ENCODE measurements at places on chromosomes 11 and 22.

DNA sequence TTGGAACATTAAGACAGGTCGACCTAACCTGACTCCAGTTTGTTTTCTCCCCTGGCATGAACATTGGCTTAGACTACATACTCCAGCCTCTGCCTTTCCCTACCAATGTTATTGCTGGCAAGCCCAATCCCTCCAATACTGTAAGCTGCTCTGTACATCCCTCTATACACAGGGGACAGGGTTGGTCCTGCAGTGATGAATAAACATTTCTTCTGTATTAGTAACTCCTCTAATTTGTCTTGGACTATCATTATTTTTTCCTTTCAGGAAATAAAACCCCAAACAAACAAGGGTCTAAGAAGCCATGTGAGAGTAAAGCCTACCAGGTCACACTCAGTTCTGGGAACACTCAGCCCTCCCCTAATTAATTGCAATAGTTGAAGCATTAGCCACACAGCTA lies 35.1 kb upstream of the FJX1 start:
- no peak for DNase-seq

DNA sequence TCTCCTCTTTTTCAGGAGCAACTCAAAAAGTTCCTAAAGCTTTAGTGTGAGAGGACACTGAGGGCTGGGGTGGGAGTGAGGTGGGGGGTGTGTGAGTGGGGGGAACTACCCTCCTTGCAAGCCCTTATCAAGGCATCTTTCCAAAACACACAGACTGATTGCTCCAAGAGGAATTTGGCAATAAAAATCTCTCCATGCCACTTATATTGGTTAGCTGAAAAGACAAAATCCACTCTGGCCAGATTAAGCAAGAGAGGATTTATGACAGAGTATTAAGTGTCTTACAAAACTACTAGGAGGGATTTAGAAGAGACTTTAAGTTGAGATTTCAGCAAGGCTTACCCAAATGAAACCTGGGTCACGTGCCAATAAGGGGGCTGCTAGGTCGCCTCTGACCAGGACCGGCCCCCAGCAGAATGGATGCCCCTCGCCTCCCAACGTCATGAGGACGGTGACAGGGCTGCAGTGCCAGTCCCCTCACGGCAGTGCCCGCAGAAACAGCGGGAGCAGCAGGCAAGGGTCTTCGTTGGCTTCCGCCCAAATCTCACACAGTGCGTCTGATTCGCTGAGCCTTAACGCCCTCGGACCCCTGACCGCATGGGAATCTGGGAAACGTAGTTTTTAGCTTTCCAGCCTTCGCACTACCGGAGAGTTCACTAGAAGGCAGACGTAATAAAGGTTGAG lies 22.1 kb upstream of the CTR9 start:
- peak; percentile 44 for DNase-seq

- no peak for DNase-seq
Measured at GRCh38 chr11:110711448-110711775, 825 bp downstream of the ARHGAP20 start.

- peak; percentile 21 for DNase-seq
Measured at GRCh38 chr11:132258875-132259274, 888.5 kb downstream of the NTM start.

DNA sequence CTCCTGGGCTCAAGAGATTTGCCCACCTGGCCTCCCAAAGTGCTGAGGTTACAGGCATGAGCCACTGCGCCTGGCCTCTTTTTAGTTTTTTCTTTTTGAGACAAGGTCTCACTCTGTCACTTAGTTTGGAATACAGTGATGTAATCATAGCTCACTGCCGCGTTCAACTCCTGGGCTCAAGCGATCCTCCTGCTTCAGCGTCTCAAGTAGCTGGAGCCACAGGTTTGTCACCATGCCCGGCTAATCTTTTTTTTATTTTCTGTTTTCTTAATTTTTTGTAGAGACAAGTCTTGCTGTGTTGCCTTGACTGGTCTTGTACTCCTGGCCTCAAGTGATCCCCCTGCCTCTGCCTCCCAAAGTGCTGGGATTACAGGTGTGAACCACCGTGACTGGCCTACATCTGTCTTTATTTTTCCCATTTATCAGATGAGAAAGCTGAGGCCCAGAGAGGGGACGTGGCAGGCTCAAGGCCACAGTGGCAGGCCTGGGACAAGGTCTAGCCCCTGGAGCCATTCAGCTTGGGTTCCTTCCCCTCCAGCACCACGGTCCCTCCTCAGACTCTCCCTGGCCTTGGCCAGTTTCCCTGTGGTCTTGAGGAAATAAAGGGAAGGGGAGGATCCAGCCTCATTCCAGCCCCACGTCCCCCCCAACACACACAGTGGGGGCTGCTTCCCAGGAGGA lies 2.8 kb upstream of the KDELR3 start:
- no peak for DNase-seq

DNA sequence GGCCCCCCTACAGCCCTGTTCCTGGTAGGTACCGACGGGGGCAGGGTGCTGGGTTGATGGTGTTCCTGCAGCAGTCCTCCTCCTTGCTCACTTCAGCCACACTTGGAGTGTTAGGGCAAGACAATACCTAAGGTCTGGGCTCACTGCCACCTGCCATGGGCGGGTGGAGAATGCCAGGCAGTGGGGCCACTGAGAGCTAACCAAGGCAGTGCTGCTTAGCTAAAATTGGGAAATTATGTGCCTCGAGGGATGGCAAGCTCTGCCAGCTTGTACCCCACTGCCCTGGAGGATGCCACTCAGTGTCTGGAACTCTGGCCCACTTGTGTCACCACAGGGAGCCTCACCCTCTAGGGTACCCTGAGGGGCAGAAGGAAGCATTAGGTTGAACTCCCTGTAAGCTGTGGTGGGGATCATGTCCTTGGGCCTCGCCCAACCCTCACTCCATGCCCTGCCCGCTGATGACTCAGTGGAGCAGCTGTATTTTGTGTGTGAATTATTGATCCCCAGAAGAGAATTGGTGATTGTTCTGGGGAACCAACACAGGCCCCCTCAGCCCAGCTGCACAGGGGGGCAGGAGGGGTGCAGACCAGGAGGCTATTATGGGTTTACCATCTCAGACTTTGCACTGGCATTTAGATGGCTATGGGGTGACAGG lies 17.7 kb downstream of the PHLDB1 start:
- DNase-seq: no peak

DNA sequence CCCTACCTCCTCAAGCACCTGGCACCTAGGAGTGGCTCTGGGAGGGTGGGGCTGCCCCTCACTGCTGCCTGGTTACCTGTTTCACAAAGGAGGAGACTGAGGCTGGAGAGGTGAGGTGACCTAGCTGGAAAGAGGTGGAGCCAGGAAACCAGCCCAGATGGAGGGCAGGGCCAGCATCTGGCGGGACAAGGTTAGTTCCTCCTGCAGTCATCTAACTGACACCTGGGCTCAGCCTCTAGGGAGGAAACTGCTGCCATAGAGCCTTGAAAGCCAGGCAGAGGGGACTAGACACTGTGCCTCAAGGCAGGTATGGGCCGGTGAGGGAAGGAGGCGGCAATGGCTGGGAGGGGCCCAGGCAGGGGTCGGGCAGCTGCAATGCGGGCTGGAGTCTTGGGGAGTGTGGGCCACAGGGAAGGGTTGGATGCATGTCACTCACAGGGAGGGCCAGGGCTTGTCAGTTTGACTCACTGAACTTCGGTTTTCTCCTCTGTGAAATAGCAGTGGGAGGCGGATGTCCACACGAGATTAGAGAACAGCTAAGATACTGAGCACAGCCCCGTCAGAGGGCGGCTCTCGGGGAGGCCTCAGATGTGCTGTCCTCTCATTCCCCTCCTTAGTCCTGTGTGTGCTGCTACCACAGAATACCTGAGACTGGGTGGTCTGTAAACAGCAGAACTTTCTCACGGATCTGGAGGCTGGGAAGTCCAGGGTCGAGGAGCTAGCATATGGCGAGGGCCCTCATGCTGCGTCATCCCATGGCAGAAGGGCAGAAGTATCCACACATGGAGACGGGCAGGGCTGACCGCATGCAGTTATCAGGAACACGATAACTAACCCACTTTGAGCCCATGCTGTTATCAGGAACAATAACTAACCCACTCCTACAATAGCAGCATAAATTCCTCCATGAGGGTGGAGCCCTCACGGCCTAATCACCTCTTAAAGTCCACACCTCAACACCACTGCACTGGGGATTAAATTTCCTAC lies 16.1 kb downstream of the MGAT3 start:
- DNase-seq: peak; percentile 57

- DNase-seq: peak; percentile 51
Measured at GRCh38 chr11:77039491-77040400, 5.5 kb downstream of the B3GNT6 start.

GRCh38 chr11:2002807-2003206 lies 5.2 kb upstream of the H19 start:
- DNase-seq: no peak

DNA sequence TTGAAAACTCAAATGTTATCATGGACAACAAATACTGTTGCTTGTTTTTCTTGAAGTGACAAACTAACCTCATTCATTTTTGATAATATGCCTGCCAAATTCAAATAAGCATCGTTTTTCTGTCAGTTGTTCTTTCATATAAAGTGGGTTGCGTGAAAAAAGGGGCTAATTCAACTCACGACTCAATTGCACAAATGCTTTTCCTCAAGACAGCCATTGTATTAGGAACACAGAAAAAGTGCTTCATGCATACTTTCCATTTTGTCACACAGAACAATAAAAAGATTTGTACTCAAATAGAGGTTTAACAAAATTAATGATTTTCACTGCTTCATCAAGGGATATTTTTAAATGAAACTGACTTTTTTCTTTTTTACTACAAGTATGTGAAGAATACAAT lies 94.6 kb upstream of the ALKBH3 start:
- DNase-seq: no peak

- DNase-seq: no peak
Measured at GRCh38 chr11:9092853-9093778, 1.7 kb upstream of the SCUBE2 start.

GRCh38 chr22:46158283-46158682 lies 8.0 kb downstream of the PPARA start:
- no peak for DNase-seq

GRCh38 chr22:18114495-18114894 lies 3.9 kb downstream of the TUBA8 start:
- DNase-seq: no peak

GRCh38 chr22:23212061-23213021 lies 32.0 kb downstream of the BCR start:
- no peak for DNase-seq

DNA sequence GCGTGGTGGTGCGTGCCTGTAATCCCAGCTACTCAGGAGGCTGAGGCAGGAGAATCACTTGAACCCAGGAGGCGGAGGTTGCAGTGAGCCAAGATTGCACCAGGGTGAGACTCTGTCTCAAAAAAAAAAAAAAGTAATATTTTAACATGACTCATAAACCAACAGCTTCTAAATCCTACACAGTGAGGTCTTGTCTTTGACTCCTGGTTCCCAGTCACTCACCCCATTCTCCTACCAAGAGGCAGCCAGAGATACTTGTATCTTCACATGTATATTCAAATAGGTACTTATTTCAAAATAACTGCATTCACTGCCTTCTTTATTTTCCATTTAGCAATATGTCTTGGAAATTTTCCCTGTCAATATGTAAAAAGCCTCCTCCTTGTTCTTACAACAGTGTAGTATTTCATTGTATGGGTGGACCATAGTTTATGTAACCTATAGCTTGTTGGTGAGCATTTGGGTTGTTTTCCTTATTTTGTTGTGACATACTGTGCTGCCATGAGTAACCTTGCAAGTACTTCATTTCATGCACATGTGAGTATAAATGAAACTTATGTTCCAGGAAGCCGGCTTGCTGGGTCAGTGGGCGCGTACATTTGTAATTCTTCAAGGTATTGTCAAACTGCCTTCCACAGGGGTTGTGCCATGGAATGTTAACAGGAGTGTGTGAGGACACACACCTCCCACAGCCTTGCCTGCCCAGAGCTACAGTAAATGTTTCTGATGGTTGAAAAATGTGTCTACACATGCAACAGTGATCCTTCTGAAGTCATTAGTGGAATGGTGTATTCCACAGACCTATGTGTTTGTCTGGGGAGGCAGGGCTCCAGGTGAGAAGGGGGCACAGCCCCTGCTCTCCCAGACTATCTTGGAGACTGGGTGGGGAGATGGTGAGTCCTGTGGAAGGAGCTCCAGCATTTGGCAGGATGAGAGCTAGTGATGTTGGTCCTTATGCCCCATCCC lies 47.9 kb downstream of the OSBP2 start:
- DNase-seq: peak; percentile 32

- no peak for DNase-seq
Measured at GRCh38 chr22:40002935-40003715, 8.4 kb downstream of the FAM83F start.

GRCh38 chr11:83612891-83613766 lies 327.0 kb upstream of the CCDC90B start:
- DNase-seq: no peak

GRCh38 chr11:85137597-85137996 lies 489.5 kb downstream of the DLG2 start:
- no peak for DNase-seq

DNA sequence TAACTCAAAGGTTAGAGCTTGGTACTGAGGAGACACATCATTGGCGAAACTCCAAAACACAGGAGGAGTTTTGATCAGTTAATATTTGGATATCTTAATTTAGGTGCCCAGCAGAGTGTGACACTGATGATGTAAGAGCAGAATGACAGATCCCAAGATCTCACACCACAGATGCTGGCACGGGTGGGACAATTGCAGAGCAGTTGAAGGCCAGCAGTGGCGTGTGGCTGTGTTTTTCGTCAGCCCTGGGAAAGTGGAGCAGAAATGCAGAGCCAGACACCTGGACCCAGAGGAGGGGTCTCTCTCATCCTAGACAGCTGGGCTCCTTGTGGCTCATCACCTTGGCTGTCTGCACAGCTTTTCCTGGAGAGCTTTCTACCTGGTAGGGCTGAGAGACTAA lies 59.7 kb upstream of the CTTN start:
- DNase-seq: no peak

DNA sequence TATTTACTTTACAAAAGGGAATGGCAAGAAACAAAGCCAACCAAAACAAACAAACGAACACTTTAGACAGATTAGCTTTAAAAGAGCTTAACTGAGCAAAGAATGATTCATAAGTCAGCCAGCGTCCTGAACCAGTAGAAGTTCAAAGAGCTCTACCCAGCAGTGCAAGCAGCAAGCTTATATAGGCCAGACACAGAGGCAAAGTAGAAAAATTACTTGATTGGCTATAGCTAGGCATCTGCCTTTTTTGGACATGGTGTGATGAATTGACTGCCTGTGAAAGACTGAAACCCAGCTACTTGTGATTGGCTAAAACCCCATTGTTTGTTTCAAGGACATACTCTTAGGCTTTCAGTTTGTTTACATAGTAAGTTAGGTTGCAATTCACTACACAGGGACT lies 2120.0 kb upstream of the RAG2 start:
- no peak for DNase-seq

- no peak for DNase-seq
Measured at GRCh38 chr11:117514256-117514655, 186.6 kb downstream of the CEP164 start.

DNA sequence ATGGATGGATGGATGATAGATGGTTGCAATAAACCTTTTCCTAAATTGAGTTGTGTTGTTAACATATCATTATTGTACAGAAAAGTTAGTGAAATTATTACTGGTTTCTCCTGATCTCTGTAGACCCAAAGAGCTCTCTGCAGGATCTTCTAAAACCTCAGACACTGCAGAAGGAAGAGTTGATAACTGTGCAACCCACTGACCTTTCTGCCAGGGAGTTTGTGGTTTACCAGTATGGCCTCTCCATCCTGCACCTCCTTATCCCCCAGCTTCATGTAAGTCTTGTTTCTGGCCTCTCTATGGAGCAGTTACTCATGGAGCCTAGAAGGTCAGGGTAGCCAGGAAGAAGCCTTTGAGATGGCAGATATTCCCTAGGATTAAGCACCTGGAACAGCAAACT lies 45.6 kb downstream of the BTG4 start:
- DNase-seq: no peak

GRCh38 chr22:45302751-45303150 lies 7.0 kb upstream of the FAM118A start:
- DNase-seq: no peak

GRCh38 chr11:12235947-12236743 lies 125.8 kb downstream of the MICAL2 start:
- DNase-seq: peak; percentile 63
